RCC 7860 (cell line): ENCODE measurements at places on chromosomes 4 and X.

- DNase-seq = no peak
Measured at GRCh38 chrX:54419559-54420302, 20.5 kb upstream of the TSR2 start.

- DNase-seq = no peak
Measured at GRCh38 chr4:183588691-183589090, 70.3 kb downstream of the RWDD4 start.

- no peak for DNase-seq
Measured at GRCh38 chrX:18668071-18668835, 3.7 kb downstream of the RS1 start.

- DNase-seq = no peak
Measured at GRCh38 chrX:531611-531936, 99.0 kb upstream of the SHOX start.

DNA sequence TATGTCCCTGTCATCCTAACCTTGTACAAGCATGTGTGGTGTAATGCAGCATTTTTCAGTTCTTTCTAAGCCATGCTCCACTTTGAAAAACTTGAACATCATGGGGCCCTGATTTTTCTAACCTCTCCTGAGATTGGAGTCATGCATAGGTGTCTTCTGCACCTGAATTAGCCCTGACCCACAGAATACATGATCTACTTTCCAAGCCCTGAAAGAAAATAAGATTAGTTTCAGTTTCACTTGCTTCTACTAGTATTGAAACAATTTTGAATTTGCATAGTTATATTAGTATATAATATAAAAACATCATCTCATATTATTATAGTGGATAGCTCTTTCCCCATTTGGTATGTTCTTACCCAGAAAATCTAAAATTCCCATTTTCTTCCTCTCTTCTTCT, 178.2 kb downstream of the HS3ST1 start:
- DNase-seq = no peak

- no peak for DNase-seq
Measured at GRCh38 chr4:6175426-6175825, 24.9 kb downstream of the JAKMIP1 start.

DNA sequence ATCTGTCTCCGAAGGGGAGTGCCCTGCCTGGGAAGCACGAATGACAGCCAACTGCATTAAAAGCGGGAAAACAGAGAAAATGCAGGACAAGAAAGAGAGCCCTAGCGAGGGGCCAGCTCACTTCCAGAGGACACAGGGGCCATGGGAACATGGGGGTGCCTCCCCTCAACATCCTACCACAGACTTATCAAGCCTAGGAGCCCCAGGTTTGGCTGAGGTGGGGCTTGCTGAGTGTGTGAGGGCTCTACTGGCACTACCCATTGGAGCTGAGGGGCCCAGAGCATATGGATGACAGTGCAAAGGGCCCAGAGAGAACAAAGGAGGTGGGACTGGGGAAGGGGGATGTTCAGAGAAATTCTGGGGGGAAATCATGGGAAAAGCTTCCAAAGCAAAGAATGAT, 101.8 kb downstream of the PJA1 start:
- no peak for DNase-seq

GRCh38 chrX:9117851-9118250, 83.9 kb upstream of the FAM9B start:
- DNase-seq = no peak

DNA sequence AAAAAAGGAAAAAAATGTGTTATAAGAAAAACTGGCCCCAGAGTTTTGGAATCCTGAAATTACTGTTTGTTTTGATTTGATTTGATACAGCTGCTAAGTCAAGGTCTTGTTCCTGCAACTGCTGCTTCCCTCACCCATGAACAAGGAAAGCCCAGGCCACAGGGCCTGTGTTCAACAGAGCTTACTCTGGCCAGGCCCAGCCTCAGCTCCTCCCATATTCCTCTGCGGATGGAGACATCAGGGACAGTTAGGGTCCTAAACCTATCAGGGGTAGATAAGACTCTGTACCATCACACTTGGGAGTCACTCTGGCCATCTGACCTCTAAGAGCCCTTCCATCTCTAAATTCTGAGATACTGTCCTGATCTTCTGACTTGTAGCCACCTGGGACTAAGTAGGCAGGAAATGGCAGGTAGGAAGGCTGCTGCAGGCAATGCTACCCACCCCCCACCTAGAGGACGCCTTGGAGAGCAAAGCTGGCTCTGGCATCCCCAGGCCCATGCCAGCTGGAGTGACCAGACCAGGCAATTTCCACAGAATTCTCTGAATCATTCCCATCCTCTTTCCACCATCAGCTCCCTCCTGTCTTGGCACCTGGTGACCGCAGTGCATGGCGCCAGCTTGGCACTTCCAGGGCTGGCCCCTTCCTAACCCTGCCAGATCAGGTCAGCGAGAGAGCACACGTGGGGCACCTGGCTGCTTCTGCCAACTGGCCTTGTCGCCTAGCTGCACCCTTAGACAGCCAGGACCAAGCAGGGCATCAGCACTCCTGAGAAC, 58.0 kb upstream of the TMEM33 start:
- no peak for DNase-seq

- DNase-seq = no peak
Measured at GRCh38 chr4:10051517-10052135, 30.3 kb upstream of the SLC2A9 start.

DNA sequence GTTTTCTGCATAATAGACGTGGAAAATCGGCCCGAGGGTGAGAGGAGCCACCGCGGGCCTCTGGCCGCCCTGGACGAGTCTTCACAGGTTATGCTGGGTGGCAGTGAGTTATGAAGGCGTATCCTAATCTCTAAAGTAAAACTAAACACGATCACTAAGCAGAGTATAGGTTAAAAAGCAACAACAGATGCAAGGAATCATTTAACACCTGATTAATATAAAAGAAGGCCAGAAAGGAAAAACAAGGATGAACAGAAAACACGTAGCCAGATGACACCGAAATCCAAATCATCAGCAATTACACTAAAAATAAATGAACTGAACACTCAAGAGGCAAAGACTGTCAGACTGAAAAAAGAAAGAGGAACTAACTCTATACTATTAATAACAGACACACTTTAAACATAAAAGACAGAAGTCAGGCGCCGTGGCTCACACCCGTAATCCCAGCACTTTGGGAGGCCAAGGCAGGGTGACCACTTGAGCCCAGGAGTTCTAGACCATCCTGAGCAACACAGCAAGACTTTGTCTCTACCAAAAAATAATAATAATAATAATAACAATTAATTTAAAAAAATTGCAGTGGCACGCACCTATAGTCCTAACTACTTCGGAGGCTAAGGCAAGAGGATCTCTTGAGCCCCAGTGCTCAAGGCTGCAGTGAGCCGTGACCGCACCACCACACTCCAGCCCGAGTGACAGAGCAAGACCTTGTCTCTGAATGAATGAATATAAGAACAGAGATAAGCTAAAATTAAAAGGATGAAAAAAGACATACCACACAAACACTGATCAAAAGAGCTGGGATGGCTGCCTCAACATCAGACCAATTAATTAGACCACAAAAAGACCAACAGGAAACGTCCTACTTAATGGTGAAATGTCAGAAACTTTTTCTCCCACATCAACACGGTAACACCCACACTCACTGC, 30.0 kb downstream of the CTBP1 start:
- no peak for DNase-seq

DNA sequence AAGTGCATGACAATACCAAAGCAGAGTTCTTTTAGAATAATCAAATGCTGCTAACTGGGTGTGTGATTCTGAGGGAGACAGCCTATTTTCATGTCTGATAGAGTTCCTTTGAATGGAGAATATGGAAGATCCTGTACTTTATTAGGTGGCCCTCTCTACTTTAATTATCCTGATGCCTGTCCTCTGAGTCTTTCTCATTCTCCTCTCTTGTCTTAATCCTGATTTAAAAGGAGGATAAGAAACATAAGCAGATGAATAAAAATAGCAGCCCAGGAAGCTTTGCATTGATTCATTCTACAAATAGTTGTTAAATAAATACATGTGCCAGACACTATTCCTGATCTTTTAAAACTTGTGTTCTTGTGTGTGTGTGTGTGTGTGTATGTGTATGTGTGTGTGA, 387.3 kb downstream of the SPRY1 start:
- no peak for DNase-seq

GRCh38 chr4:16844816-16845586, 53.4 kb downstream of the LDB2 start:
- DNase-seq = no peak

DNA sequence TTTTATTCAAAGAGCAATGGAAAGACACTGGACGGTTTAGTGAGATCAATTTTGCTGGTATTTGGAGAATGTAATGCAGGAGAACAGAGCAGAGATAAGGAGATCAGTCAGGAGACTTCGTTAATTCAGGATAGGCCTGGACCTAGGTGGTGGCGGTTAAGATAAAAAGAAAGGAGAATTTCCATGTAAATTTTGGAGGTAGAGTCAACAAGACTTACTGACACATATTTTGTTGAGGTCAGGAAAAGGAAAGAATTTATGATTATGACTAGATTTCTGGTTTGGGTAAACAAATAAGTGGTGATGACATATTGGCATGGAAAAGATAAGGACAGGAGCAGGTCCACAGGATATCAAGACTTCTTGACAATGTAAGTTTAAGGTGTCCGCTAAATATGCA, 8.8 kb upstream of the AMMECR1 start:
- no peak for DNase-seq

DNA sequence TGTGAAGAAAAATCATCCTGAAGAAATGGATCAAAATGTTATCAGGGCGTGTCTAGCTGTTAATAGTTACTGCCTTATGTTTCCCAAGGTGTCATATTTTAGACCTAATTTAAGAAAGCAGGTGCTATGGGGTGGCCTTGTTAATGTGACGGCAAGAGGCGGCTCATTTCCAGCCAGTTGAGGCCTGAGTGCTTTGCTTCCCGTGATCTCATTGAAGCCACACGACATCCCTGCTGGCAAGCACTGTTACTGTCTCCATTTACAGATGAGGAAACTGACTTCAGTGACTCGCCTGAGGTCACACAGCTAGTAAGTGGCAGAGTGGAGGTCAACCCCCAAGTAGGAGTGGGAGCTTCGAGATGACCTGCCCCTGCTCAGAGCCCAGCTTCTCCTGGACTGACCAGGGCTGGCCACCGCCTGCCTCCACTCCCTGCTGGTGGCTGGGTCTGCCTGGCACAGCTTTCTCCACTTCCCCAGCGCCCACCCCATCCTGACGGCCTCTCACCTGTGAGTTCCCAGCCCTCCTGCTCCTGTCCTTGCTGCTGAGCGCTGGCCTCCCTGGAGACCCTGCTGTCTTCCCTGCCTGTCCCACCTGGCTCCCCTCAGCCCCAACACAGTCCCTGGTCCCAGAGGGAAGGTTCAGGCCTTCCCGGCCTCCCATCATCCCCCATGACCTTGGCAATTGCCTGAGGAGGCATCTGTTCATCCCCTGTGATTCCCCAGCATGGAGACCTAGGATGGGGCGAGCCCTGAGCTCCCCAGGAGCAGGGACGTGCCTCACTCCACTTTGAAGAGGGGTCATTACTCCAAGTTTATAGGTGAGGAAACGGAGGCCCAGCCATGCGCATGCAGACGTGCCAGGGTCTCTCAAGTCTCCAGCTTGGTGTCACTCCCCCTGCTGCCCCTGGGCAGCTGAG, 47.7 kb upstream of the SORCS2 start:
- no peak for DNase-seq

- DNase-seq = no peak
Measured at GRCh38 chr4:125432078-125432477, 117.3 kb downstream of the FAT4 start.

- DNase-seq = no peak
Measured at GRCh38 chr4:168045354-168045753, 47.0 kb upstream of the ANXA10 start.

- DNase-seq = no peak
Measured at GRCh38 chr4:28385801-28386200, 1525.2 kb downstream of the STIM2 start.

DNA sequence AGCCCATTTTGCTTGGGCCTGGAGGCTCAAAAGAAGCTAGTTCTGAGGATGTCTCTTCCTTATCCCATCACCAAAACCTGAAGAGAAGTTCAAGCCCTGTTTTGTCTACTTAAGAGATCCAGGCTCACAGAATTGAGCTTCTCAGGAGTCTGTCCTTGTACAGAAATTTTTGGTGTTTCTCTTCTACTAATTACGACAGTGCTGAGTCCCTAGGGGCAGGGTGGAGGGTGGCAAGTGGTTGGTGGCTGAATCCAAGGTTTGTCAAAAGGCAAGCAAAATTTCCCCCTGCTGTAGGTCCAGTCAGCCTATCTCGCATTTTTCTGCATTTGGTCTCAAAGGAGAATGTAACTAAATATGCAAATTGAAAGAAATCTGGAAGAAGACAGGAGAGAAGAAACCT, 377.9 kb downstream of the SMARCA1 start:
- no peak for DNase-seq

GRCh38 chr4:160352637-160353036, 1249.8 kb downstream of the RAPGEF2 start:
- DNase-seq = no peak

GRCh38 chr4:175443547-175443946, 368.5 kb downstream of the GPM6A start:
- no peak for DNase-seq

- DNase-seq = no peak
Measured at GRCh38 chrX:40039887-40040286, 57.9 kb downstream of the BCOR start.

GRCh38 chr4:188492886-188493285, 353.6 kb downstream of the TRIML1 start:
- no peak for DNase-seq
